ENCODE measurements at places on chromosomes 6 and 20.

- no peak for DNase-seq
Measured at GRCh38 chr6:21026576-21027273, 492.5 kb downstream of the CDKAL1 start.

- no peak for DNase-seq
Measured at GRCh38 chr20:46083101-46083500, 6.7 kb downstream of the NCOA5 start.

DNA sequence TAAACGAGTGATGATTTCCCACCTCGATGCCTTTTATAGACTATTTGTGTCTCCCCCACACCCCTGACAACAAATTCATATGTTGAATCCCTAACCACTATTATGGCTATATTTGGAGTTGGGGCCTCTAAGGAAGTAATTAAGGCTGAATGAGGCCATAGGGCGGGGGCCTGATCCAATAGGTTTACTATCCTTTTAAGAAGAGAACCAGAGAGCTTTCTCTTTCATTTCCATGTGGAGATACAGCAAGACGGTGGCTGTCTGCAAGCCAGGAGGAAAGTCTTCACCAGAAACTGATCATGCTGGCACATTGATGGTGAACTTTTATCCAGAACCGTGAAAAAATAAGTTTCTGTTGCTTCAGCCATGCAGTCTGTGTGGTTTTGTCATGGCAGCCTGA lies 38.9 kb upstream of the CLIC5 start:
- no peak for DNase-seq

GRCh38 chr6:56694002-56694401 lies 51.3 kb upstream of the DST start:
- no peak for DNase-seq

DNA sequence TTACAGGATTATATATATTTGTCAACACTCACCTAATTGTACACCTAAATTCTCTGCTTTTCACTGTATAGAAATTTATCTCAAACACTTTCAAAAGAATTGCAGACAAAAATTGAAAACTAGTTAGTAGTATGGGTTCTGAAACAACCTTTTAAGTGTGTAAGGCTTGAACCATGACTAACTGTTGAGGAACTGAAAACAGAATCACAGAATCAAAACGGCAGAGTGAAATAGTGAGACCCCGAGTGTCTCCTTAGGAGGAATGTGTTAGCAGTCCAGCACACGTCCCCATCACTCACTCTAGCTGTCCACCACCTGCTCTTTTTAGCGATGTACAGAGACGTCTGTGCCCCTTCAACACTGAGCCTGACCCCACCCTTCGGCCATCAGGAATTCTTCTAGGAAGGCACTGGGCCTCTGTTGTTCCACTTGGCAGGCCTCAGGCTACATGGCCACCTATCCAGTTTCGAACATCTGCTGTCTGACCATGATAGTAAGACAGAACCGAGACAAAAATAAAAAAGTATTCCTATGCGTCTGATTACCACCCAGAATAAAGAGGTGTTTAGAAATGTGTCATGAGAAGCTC lies 227.4 kb downstream of the C6orf118 start:
- no peak for DNase-seq

All from stimulated activated CD8-positive, alpha-beta memory T cell treated with anti-CD3 and anti-CD28 coated beads, Interleukin-15, amount 100 ng/mL, for 4 hours (primary cell).